ENCODE measurements at places on chromosomes 7 and 10.

DNA sequence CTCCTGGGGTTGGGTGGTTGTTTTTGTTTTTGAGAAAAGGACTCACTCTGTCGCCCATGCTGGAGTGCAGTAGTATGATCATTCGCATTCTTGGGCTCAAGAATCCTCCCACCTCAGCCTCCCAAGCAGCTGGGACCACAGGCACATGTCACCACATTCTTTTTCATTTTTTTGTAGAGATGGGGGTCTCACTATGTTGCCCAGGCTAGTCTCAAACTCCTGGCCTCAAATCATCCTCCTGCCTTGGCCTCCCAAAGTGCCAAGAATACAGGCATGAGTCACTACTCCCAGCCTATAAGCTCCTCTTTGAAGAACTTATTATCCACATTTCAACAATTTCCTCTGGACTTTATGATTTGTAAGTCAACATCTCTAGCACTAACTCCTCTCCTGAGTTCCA lies 102.7 kb downstream of the KMT2C start:
- no peak for DNase-seq

DNA sequence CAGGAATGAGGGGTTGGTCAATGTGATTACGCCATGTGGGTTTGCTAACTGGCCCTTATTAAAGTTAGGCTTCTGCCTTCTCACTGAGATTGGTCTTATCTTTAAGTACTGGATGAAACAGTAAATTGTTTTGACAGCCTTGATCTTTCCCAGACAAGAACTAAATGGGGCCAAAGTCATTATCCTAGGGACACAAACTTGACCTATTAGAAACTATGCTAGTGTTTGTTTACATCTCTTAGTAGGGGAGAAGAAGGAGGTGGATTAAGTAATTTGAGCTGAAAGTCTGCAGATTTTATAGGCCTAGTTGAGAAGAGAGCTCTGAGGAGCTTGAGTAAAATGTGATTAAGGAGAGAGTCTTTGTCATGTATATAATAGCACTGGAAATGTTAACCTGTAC lies 386.9 kb downstream of the HTR7 start:
- DNase-seq, result no peak

DNA sequence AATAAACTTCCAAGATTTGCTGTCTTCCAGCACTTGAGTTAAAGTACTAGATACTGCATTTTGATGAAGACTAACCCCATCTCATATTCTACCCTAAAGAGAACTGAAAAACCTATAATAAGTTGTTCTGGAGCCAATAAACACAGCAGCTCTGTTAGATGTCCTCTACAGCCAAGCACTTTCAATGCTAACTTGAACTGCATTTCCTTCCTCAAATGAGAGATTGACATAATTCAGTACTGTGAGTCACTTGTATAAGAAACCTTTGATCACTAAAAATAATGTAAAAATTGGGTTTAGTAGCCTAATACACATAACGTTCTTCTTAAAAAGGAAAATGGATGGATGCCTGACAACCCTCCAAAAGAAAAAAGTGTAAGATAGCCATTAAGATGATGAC lies 81.3 kb downstream of the ITGB8 start:
- no peak for DNase-seq

- no peak for DNase-seq
Observed at GRCh38 chr7:21364801-21365271, 63.0 kb upstream of the SP4 start.

DNA sequence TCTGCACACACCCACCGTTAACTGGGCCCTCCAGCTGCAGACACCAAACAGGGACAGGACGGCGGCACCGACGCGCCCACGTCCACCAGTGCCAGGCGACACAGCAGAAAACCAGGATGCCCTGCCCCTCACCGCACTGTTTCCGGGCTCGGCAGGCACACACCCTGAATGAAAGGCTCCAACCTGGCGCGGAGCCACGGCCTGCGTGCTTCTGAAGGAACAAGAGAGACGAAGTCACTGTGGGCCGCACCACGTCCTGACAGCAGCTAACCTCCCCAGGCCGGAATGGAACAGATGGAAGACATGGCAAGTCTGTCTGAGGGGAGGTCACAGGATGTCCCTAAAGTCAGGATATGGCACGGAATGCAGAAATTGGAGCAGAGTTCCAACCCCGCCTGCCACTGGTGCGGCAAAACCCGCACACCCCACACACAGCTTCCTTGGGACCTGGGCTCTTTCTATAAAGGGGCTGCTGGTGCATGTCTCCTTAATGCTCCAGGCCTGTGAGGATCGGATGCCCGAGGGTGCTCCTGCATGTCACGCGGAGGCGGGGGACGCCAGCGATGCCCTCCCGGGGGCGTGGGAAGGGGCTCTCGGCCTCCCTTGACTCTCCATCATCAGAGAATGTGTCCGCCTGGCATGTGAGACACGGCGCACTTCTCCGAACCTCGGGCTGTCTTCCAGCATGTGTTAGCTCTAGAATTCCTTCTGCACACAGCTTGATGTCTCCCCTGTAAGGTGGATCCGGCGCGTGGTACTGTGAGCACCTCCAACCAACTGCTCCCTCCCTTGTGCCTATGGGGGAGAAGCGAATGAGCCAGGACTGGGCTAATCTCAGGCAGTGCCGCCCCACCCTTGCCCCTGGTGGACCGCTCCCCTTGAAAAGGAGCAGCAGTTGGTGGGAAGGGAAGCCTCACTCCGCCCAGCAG lies 3.9 kb upstream of the GPER1 start:
- DNase-seq, result no peak

- peak; percentile 41 for DNase-seq
Observed at GRCh38 chr7:137074391-137075030, 206.1 kb downstream of the CHRM2 start.

DNA sequence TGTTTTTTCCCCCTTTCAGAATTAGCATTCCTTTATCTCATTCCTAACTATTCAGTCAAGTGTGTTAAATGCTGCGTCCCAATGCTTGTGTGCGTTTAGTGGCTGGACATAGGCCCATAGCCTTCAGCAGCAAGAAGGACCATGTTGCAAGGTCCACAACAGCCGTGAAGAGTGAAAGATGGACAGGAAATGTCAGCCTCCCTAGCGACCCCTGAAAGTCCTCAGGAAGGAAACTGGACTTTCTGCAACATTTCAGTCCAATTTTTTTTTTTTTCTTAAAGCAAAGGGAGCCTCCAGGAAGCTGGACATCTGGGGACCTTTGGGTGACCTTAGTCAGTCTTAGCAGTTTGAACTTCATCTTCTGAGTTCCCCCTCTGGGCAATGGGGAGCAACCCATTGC lies 550.7 kb upstream of the MGMT start:
- no peak for DNase-seq

- DNase-seq, result peak; percentile 35
Observed at GRCh38 chr7:27167916-27168264, 2.6 kb upstream of the HOXA9 start.

GRCh38 chr7:121041516-121042148 lies 53.1 kb downstream of the CPED1 start:
- DNase-seq, result peak; percentile 16

DNA sequence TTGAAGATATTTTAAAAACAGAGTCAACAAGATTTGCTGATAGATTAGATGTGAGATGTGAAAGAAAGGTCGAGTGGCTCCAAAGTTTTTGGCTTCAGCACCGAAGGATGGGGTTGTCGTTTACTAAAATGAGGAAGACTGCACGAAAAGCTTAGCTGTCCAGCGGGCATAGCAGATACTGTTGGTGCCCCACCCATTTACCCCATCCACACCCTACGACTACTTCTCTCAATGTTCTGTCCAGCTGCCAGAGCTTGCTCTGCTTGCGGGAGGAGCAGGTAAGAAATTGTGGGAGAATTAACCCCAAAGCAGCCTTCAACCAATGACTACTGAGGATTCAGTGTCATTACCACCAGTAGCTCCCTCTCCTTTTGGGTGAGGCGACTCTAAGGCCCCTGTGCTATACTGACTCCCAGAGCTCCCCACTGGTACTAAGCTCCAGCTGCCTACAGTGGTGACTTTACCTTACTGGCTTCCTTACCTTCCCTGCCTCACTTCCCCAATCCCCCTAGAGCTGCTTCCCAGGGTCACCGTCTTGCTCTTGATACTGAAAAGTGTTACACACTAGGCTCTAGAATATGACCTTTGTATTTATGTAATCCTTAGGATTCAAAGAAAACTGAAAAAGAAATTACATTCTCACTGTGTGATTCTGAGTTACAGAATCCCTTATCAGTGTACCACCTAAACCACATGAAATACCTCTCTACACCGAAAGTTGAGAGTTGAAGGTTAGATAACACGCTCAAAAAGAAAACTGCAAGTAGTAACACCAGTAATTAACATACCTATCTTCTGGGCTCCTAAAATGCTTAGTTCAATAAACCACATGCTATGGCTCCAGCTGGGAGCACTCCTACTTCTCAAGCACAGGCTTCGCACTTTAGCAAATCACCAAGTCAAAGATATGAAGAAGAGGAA lies 22.3 kb downstream of the CACUL1 start:
- DNase-seq, result no peak

DNA sequence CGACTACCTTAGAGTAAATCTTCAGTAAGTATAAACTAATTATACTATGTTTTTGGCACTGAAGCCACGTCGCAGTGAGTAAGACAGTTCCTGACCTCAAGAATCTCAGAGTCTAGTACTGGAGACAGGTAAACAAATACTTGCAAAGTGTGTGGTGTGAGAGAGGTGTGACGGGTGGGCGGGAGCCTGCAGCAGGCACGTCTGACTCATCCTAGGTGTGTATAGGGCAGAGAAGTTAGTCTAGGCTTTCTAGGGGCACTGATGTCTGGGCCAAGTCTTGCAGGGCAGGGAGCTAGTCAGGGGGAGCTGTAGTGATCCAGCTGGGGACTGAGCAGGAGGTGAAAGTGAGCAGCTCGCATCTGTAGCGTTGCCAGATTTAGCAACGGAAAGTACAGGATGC lies 35.9 kb upstream of the SFTPD start:
- no peak for DNase-seq

- DNase-seq, result peak; percentile 80
Observed at GRCh38 chr10:3482200-3482993, 302.6 kb downstream of the KLF6 start.

DNA sequence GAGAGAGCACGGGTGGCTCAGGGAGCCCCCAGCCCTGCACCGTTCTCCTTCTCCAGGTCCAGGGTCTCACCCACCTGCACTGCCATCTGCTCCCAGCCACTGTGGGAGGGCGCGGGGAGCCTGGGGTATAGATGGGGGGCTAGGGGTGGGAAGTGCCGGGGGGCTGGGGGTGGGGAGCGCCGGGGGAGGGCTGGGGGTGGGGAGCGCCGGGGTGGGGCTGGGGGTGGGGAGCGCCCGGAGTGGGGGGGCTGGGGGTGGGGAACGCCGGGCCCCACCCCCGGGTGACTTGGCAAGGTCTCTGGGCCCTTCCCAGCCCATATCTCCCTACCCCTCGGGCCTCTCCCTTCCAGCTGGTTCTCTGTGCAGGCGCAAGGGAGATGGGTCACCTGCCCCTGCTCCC lies at the start of gene GRIFIN:
GRIFIN (minus strand) TSS at position 101 of the 400 bp plus-strand sequence; CDS start at position 86, 15 bp downstream.
- DNase-seq, result no peak

DNA sequence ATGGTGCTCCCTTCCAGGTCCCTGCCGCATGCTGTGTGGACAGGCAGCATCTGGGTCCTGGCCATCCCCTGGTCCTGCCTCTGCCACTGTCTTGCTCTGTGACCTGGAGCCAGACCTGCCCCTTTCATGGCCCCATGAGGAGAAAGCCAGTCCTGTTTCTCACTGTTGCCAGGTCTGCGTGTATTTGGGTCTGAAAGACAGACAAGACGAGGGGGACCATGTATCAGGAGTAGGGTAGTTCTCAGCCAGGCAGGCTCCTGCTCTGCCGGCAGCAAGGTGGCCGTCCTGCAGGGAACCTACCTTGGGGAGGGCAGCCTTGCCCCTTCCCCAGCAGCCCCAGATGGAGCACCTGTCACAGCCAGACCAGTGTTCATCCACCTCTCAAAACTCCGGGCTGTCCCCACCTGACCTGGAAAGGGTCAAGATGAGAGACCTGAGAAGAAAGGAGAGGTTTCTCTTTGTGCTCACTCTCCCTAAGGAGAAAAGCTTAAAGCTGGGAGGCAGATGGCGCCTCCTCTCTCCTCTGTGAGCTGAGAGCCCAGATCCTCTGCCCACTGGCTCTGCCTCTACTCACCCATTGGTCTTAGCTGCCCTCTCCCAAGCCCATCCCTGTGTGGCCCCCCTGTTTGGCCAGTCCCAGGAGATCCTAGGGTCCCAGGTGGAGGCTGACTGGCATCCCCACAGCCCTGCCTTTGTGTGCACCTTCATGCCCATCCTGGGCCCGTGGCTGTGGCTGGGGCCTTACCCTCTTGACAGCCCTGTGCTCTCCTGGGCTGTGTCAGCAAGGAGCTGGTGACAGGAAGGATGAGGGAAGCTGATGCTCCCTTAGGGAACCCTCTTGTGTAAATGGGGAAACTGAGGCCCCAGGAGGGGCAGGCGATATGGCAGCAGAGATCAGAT lies 116.1 kb upstream of the PCBD1 start:
- DNase-seq, result no peak

- DNase-seq, result no peak
Observed at GRCh38 chr7:105438847-105439173, 50.1 kb upstream of the SRPK2 start.

DNA sequence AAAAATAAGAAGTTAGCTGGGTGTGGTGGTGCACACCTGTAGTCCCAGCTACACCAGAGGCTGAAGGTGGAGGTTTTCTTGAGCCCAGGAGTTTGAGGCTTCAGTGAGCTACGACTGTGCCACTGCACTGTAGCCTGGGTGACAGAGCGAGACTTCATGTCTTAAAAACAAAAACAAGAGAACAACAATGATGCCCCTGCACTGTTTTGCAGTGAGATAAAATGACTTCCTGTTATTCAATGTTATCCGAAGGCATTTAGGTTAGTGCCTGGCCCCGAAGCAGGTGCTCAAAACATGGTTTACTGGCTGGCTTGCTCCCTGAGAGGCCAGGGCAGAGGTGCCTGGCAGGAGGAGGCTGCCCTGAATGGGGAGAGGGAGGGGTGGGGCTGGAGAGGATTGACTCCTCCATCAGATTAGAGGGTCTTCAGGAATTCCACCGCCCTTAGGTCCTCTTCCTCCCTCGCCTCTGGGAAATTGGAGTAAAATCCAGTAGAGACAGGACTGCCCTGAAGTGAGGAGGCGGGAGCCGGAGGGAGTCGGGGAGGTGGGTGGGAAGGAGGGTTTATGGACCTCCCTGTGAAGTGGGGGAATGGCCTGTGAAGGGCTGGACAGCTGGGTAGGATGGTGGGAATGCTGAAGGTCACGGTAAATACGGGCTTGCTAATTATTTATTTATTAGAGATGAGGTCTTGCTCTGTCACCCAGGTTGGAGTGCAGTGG lies 6.8 kb upstream of the CLDN4 start:
- no peak for DNase-seq

GRCh38 chr7:27251652-27252590 lies 9.3 kb downstream of the EVX1 start:
- DNase-seq, result no peak

GRCh38 chr10:44186821-44187220 lies 198.1 kb downstream of the CXCL12 start:
- DNase-seq, result no peak

- peak; percentile 12 for DNase-seq
Observed at GRCh38 chr7:15972862-15973275, 286.4 kb upstream of the MEOX2 start.
